ENCODE measurements at places on chromosomes 12 and 14.

- no peak for DNase-seq
These were observed 1.5 kb downstream of the LGR5 start for GRCh38 chr12:71440763-71441748.

DNA sequence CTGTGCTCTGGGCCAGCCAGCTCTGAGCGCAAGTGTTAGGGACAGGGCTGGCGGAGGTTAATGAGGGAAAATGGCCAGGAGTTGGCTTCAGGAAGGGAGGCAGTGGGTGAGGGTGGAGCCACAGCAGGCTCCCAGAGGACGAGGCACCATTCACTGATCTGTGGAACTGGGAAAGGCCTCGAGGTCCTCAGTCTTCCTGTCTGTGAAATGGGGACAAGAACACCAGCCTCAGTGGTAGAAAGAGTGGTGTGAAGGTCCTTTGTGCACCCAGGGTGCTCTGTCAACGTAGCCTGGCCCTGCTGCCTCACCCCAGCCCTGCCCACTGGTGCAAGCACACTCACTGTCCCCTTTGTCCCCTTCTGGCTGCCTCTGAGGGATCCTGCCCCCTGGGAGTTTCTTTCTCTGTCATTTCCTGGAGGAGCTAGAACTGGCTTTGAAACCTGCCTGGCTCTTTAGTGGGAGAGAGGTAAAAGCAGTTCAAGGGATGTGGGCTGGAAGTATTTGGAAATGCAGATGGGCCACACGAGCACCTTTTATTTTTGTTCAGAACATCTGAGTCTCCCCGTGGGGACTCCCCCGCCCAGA lies 25.0 kb downstream of the SYNDIG1L start:
- no peak for DNase-seq

GRCh38 chr12:92118826-92119536 lies 26.7 kb downstream of the BTG1 start:
- DNase-seq: no peak

DNA sequence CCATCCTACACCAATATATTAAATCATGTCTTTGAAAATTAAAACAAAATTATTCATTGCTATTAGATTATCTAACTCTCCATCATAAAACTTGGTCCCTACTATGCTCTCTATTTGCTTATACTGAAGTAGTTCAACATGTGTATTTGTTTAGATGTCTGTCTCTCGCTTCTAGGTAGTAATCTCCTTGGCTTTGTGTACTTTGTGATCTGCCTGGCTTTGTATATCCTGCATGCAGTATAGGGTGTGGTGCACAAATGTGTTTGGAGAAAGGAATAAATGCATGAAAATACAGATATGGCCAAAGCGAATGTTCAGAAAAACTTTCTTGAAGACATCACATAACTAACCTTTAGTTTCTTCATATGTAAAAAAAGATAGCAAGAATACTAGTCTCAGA lies 246.6 kb upstream of the LRFN5 start:
- DNase-seq: no peak

- DNase-seq: no peak
These were observed 457.7 kb upstream of the TMEM132C start for GRCh38 chr12:127809275-127809674.

DNA sequence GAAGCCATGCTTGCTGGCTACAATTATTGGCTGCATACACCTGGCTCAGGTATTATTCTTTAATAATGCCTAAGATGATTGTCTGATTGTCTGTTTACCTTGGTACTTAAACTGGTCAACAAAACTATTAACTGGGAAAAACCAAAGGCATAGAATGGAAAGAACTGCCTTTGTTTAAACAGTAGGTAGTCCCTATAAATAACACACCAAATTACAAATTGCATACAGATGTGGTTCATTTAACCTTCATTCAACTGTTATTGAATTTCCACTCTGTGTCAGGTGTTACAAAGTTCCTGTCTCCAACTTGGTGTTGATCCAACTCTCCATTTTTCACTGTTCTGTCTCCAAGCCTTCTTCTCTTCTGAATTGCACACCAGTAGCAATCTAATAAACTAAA lies 79.8 kb upstream of the FSCB start:
- no peak for DNase-seq

DNA sequence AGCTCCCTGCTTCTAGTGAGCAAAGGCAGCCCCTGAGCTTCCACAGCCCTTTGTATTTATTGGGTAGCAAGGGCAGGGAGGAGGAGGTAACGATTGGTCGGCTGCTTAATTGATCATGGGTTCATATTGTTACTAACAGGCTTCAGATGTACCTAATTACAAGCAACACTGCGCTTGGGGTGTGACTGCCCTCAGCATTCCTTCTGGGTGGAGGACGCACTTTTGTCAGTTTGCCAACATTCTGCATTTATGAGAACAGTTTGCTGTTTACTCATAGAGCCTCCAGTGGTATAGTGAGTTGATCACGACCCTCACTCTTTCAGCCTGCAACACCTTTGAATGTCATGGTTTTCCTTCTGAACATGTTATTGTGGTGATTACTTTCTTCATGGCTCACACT lies 9.6 kb downstream of the TSHR start:
- no peak for DNase-seq

GRCh38 chr14:58812050-58812910 lies 174.5 kb downstream of the DACT1 start:
- no peak for DNase-seq

GRCh38 chr14:101008631-101009336 lies 105.3 kb upstream of the RTL1 start:
- no peak for DNase-seq

DNA sequence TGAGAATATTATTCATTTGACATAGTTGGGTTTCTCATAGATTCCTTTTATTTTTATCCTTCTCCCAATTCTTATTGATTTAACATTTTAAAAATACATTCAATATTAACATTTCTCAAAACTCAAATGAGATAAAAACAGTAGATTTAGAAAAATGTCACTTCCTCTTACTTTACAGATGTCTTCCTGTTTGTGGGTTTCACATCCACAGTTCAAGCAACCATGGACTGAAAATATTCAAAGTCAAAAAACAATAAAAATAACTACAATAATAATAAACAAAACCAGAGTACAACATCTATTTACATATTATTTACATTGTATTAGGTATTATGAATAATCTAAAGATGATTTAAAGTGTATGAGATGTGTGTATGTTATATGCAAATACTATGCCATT lies 111.3 kb upstream of the SLC16A7 start:
- no peak for DNase-seq

DNA sequence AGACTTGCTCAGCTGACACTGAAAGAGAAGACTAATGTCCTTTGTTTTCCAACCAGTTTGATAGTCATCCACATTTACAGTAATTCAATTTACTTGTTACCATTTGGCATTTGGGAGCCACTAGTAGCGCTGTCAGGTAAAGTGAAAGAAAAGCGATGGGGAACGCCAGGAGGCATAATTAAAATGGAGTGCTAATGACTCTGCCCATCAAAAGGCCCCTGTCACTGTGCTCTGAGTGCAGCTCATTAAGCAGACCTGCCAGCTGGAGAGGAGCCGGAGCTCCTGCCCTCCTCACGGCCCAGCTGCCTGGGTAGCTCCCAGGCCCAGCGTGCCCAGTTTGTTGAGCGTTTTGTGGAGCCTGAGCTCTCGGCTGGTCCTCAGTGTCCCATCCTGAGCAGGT lies 463.6 kb upstream of the CCDC196 start:
- DNase-seq: no peak

- peak; percentile 90 for DNase-seq
These were observed 3.2 kb downstream of the TEX52 start for GRCh38 chr12:2853626-2854025.
